NCI-H774 (cell line): ENCODE measurements at places on chromosomes 6 and 20.

GRCh38 chr6:159312206-159312605 is 143.0 kb downstream of the FNDC1 start:
- DNase-seq = no peak

GRCh38 chr6:36201612-36202011 is 5.1 kb downstream of the BRPF3 start:
- no peak for DNase-seq

DNA sequence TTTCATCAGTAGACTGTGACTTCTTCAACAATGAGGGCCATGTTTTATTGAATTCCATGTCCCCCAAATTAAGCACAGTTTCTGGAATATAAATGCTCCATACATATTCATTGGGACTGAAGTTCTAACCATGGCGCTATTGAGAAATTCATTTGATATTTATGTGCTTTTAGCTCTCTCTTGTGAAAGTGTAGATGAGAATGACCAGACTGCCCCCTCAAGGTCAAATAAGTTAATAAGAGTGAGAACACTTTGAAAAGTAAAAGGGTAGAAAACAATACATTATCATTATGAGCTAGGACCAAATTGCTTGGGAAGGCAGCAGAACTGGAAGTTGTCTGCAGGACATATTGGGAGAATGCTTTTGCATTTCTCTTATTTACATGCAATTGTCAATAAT is 597.9 kb downstream of the EPM2A start:
- no peak for DNase-seq

- no peak for DNase-seq
Observed at GRCh38 chr6:17574866-17575560, 25.1 kb upstream of the FAM8A1 start.

DNA sequence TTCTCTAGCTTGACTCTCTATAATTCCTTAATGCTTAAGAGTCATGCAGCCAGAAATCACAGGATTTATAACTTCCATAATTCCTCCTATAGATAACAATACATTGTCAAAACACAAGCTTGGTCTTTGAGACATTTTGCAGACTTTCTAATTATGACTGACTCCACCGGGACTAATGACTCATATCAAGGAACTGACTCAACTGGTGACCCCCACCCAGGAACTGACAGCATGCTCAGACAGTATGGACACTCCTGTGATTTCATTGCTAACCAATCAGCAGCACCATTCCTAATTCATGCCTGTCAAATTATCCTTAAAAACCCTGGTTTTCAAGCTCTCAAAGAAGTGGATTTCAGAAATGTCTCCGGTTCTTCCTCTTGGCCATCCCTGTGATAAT is 670.5 kb upstream of the IMPG1 start:
- DNase-seq = no peak

DNA sequence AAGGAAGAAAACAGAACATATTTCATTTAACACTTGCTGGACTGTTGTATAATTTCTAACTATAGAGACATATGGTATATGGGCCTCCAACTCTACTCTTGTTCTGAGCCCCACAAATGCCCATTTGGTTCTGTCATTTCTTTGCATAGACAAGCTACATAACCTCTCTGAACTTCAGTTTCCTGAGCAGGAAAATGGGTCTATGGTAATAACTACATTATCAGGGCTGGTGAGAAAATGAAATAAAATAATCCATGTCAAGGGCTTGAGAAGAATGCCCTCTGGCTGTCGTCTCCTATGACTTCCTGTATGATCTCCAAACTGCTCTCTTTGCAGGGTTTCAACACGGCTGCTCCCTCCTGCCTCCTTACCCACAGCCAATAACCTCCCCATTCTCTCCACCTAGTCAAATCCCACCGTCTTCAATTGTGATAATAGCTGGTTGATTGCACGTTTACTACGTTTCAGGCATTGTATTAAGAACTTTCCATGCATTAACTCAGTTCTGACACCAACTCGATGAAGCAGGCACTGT is 12.0 kb downstream of the ZCCHC3 start:
- DNase-seq = no peak

DNA sequence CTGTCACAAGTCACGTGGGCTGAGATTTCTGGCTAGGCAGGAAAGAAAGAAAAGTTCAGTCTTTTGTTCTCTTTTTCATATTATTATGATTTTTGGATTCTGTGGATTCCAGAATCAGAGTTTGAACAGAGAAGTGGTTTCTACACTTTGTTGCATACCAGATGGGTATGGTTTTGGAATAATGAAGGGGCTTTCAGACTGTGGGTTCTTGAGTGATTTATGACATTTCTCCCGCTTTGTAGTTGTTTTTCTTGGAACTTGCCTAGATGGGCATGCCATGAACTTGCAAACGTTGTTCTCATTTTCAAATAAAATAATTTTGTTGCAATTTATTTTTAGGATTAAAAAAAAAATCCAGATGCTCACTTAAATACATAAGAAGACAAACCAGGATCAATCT is 34.4 kb downstream of the CBFA2T2 start:
- no peak for DNase-seq

DNA sequence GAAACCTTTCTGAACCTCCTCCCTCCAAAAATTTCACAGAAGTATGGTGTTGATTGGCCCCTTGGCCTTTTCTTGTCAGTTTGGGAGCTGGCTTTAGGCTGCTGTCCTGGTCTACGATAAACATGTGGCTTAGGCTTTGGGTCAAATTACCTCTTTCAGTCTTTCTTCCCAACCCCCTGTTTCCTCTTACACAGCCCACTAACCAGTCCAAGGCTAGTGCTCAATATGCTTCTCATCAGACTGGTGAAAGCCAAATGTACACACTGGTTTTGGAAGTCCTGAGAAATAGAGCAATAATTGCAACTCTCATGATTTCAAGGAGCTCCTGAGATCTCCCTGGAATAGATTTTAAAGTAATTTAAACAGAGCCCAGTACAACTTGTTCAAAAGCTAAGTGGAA is 933.7 kb upstream of the GJE1 start:
- DNase-seq = no peak

DNA sequence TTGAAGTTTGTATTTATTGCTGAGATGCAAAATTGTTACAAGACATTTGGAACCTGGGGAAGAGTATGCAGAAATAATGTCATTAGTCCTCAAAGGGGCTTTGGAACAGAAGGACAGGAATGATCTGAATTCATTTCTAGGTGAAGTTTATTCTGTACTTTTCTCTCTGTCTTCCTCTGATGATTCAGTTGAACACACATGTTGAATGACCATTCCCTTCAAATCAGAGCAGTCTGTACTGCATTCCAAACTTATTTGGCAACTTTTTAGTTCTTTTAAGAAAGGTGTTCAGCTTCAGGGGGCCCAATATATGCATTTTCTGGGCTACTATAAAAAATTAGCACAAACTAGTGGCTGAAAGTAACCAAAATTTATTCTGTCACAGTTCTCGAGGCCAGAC is 213.9 kb upstream of the LAMP5 start:
- no peak for DNase-seq

- DNase-seq = no peak
Observed at GRCh38 chr20:50569864-50570836, 60.0 kb downstream of the PTPN1 start.

- DNase-seq = no peak
Observed at GRCh38 chr6:117496383-117496990, 14.0 kb downstream of the DCBLD1 start.

DNA sequence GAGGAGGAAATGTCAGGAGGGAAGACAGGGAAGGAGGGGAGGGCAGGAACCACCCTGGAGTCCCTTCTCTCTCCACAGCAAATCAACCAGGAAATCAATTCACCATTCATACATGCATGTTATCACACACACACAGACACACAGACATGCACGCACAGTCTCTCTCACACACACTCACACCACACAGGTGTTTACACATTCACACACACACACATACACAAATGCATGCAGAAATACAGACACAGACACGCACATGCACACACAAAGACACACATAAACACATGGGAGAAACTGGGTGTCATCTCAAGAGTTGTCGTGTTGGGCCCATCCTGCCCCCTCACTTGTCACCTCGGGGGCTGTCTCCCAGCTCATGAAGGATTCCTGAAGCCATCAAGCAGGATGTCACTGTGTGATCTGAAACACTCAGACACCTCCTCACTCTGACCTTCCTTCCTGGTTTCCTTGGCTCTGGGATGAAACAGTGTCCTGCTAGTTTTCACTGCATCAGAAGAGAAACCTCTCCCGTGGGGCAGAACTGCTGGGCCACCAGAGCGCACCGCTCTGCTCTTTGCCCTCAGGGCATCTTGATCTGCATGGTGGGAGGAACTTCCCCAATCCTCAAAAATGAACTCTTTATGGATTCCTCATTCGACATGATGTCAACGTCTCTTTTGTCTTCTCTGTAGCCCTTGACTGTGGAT is 9.2 kb downstream of the RAET1G start:
- DNase-seq = no peak

DNA sequence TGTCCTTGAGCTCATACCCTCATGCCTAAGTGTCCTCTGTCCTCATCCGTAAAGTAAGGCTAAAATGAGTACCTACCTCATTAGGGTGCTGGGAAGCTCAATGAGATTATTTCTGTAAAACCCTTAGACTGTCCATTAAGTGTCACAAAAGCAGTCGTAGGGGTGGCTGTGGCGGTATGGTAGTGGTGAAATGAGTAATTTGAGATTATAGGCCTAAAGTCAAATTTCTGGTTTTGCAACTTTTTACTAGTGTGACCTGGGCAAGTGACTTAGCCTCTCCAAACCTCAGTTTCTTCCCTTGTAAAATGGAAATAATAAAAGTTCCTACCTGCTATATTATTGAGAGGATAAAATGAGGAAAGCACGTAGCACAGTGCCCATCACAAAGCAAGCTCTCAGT is 148.2 kb upstream of the AKAP12 start:
- no peak for DNase-seq

DNA sequence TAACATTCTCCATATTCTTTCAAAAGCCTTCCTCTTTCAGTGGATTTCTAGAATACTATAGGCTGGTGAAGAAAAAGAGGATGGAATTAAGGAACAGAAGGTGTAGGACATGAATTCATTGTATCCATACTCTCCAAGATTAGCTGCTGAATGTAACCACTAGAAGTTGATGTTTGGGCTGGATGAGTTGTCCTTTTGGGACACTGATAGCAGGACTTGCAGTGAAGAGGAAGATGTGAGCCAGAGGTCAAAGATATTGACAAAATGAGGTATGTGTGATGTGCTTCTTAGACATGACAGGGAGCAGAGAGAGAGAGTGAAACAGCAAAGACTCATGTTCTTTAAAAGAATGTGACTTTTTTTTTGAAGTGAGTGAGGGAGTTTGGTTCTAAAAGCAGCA is 134.3 kb upstream of the MAN1A1 start:
- no peak for DNase-seq

DNA sequence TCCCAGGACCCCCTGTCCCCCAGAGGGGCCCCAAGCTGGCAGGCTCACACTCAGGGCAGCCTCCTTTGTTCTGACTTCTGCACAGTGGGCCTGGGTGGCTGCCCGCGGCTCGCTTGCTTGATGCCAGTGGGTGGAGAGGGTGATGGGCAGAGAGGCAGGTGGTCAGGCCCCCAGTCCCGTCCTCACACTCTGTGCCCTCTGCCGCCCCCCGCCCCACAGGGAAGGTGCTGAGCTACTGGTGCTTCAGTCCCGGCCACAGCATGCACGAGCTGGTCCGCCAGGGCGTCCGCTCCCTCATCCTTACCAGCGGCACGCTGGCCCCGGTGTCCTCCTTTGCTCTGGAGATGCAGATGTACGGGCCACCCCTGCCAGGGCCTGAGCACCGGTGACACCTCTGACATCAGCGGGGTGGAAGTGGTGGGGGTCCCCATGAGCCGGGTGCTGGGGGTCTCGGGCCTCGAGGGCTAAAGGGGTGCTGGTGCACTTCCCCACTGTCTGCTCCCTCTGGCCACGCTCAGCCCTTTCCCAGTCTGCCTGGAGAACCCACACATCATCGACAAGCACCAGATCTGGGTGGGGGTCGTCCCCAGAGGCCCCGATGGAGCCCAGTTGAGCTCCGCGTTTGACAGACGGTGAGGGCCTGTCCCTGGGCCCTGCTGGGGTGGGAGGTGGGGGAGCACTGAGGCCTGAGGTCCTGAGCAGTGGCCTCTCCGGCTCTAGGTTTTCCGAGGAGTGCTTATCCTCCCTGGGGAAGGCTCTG is 8.9 kb upstream of the TNFRSF6B start:
- DNase-seq = no peak

DNA sequence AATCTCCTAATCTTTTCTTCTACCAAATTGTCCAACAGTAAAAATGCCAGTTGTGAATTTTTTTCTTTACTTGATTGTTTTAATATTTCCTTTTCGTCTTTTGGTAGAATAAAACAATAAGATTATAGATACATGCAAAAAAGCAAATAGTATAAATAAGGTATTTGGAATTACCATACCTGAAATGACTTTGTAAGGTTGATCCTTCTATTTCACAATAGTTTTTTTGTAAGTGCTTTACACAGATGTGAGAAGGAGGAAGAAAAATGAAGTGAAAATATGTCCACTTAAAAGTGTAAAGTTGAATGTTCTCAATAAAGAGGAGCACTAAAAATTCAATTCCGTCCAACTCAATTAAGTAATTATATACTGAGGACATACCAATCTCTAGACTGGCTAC is 457.6 kb downstream of the UTRN start:
- DNase-seq = no peak

- DNase-seq = no peak
Observed at GRCh38 chr20:52410182-52410647, 218.6 kb upstream of the ZFP64 start.
